ENCODE measurements at places on chromosomes 1 and 21. TPM values are rescaled to one million over a fixed set of nuclear protein-coding genes. Genes with fewer than 3 reads are reported as not detected.

CCDC27 gene
- not detected for total RNA-seq

MYOG gene
- total RNA-seq: not detected

OR2L8 gene
- 0.35 TPM for total RNA-seq

TRAF3IP3 gene
- total RNA-seq: 209 TPM

HSD3B1 gene
- total RNA-seq: not detected

OR2L13 gene
- total RNA-seq: not detected

OR2T27 gene
- total RNA-seq: not detected

NUP210L gene
- not detected for total RNA-seq

TMEM82 gene
- not detected for total RNA-seq

SYT14 gene
- not detected for total RNA-seq

LDLRAD1 gene
- total RNA-seq: not detected

C1orf115 gene
- 0.28 TPM for total RNA-seq

IVL gene
- not detected for total RNA-seq

C8A gene
- not detected for total RNA-seq

ETV3L gene
- not detected for total RNA-seq

CD34 gene
- not detected for total RNA-seq

CCDC181 gene
- total RNA-seq: not detected

NTRK1 gene
- total RNA-seq: 1.7 TPM

ZNF648 gene
- total RNA-seq: not detected

HAO2 gene
- total RNA-seq: not detected

NSL1 gene
- 19.0 TPM for total RNA-seq

Measured in CD8-positive, alpha-beta T cell (primary cell).